ENCODE measurements at places on chromosomes 7 and 10.

- DNase-seq, result no peak
Measured at GRCh38 chr10:93775356-93775755, 17.6 kb downstream of the LGI1 start.

- DNase-seq, result no peak
Measured at GRCh38 chr7:158617737-158618128, 30.1 kb upstream of the PTPRN2 start.

GRCh38 chr10:103145860-103146466 is 47.1 kb downstream of the NT5C2 start:
- peak; percentile 63 for DNase-seq

DNA sequence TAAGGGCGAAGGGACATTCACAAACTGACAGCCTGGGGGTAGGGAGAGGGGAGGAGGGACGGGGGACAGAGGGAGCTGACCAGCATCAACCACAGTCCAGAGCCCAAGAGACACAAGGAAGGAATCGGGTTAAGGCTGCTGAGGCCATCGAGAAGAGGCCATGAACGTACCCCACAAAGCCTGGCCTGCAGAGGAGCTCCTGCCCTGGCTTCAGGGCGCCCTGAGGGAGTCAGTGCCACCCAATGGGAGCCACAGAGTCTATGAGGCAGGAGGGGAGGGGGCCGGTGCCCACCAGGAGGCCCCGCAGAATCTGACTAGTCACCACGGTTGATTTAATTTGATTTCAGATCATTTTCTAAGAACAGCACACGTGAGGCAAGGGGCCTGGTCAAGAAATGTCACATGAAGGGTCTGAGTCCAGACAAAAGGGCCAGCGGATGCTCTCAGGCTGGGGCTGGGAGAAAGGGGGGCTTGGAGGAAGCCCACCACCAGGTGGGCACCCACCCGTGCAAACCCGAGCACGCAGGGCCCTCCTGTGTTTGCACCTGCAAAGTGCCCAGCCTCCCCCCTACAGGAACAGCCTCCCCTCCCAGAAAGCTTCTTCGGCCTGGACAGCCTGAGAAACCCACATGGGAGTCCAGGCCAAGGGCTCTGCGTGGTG is 40.4 kb downstream of the CAMK2B start:
- no peak for DNase-seq

DNA sequence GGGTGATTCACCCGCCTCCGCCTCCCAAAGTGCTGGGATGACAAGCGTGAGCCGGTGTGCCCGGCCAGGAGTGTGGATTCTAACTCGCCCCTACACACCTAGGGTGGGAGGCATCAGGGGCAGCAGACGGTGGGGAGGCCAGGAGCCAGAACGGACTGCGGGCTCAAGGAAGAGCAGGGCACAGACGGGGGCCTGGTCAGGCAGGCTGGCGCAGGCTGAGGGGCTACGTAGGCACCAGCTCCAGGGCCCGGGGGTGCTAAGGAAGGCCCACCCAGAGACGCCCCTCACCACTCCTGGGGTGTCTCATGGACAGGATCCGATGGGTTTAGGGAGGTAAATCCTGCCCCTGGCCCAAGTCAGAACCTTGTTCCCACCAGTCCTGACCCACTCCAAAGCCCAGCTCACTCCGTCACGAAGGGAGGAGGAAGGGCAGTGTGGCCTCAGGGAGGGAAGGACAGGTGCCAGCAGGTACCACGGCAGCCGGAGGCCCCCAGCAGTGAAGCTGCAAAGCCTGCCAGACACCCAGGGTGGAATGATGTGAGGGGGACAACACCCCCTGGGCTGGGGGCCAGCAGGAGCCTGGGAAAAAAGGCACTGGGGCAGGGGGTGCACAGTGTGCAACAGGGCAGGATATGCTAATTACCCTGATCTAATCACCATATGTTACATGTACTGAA is 251.4 kb downstream of the MAD1L1 start:
- no peak for DNase-seq

DNA sequence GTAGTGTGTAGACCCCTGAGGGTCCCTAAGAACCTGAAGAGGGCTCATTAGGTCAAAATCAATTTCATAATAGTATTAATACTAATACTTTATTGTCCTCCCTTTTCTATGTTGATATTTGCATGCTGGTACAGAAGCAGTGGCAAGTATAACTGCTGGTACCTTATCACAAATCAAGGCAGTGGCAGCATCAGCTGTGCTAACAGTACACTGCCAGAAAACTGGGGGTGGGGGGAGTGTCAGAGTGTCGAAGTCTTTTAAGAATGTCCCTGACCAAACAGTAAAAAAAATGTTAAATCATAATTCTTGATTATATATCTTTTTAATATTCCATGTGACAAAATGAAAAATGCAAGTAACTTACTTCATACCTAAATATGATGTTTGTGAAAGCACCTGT is 716.9 kb downstream of the MAGI2 start:
- no peak for DNase-seq

DNA sequence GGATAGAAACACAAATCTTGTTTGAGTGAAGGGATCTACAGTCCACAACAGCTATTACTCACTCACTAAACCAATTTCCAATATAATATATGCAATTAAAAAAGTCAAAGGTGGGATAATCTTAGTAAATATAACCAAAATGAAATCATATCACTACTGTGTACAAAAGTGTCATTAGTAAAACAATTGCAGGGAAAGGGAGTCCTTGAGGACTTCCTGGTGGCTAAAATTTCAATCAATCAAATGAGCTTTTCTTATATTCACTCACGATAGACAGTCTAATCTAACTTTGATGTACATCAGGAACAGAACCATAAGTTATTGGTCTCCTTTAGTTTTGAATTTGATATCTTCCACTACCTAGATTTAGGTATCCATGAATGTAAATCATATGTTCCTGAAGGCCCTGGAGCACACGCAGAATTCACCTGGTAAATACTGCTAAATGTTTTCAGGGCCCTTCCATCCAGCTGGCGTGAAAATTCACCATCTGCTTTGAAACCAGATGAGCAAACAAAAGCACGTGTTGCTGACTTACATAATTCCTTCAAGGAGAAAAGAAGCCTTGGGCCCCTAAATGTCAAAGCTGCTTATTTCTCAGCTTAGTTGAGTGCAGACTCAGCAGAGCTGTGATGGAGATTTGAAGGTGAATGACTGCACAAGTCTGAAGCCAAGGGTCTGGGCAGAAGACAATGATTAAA is 159.3 kb upstream of the TMEM196 start:
- no peak for DNase-seq

GRCh38 chr10:117345143-117345542 is 30.1 kb downstream of the PDZD8 start:
- DNase-seq, result peak; percentile 93

DNA sequence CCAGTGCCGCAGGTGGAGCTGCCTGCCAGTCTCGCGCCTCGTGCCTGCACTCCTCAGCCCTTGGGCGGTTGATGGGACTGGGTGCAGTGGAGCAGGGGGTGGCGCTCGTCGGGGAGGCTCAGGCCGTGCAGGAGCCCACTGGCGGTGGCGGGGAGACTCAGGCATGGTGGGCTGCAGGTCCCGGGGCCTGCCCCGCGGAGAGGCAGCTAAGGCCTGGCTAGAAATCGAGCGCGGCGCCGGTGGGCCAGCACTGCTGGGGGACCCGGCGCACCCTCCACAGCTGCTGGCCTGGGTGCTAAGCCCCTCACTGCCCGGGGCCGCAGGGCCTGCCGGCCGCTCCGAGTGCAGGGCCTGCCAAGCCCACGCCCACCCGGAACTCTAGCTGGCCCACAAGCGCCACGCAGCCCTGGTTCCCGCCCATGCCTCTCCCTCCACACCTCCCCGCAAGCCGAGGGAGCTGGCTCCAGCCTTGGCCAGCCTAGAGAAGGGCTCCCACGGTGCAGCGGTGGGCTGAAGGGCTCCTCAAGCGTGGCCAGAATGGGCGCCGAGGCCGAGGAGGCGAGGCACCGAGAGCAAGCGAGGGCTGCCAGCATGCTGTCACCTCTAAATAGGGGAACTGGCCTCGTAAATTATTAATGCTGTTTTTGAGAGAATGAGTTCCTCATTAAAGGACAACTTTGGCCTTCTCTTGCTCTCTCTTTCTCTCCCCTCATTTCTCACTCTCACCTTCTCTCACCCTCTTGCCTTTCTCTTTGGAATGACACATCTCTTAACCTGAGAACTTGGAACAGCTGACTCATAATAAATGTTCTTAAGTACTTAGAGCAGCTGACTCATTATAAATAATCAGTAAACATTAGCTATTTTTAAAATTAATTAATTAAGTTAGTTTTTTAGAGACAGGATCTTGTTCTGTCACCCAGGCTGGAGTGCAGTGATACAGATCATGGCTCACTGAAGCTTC is 4.9 kb downstream of the ACADSB start:
- DNase-seq, result no peak

DNA sequence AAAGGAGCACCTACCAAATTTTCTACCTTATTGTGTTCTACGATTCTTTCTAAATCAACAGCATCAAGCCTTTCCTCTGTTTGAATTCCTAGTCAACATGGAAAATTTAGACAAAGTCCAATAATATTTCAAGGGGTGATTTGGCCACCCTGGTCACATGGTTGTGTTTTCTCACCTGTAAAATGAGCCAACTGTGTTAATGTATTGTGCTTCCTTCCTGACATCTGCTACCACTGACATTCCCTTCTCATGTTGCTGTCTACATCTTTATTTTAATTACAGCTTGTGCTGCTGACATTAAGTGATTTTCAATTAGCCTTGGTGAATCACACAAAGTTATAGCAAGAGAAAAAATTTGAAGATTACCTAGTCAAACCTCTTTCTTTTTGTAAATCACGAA is 83.0 kb upstream of the NPSR1 start:
- DNase-seq, result no peak

DNA sequence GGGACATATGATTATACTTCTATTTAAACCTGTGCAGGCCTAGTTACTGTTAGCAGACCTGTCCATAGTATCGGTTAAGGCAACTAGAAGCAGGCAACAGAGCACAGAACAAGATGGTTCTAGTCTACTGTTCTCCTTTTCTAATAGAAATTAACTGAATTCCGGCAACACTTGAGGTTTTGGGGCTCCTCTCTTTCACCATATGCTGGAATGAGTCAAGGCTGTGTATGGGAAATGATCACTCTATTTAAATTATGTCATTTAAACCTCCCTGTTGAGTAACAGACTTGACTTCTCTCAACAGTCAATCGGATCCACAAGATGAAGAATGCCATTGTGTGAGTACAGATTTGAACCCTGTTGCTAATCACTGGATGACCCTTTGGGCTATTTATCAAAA is 6.2 kb upstream of the OTUD1 start:
- no peak for DNase-seq

GRCh38 chr7:45435846-45436245 is 138.3 kb upstream of the ADCY1 start:
- DNase-seq, result no peak

- no peak for DNase-seq
Measured at GRCh38 chr10:67079126-67079525, 153.3 kb downstream of the LRRTM3 start.

- no peak for DNase-seq
Measured at GRCh38 chr7:37352974-37353948, 95.4 kb downstream of the ELMO1 start.

GRCh38 chr7:159155410-159155809 is 10.7 kb upstream of the VIPR2 start:
- no peak for DNase-seq

DNA sequence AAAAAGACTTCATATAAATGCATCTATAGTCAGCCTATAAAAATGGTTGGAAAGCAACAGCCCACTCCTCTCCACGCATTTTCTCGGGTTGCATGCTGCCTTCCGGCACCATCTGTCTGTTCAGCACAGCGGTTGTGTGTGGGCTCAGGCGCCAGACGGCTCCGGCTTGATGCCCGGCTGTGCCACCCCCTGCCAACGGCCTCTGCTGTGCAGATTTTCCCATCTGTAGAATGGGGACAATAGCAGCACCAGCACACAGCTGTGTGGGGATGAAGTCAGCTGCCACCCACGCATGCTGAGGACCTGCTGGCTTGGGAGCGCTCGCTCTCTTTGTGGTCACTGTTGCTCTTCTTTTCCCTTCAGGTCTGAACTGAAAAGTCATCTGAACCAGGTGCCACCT is 19.5 kb downstream of the PRKAG2 start:
- DNase-seq, result no peak

- no peak for DNase-seq
Measured at GRCh38 chr10:114638821-114639625, 19.1 kb downstream of the ABLIM1 start.

DNA sequence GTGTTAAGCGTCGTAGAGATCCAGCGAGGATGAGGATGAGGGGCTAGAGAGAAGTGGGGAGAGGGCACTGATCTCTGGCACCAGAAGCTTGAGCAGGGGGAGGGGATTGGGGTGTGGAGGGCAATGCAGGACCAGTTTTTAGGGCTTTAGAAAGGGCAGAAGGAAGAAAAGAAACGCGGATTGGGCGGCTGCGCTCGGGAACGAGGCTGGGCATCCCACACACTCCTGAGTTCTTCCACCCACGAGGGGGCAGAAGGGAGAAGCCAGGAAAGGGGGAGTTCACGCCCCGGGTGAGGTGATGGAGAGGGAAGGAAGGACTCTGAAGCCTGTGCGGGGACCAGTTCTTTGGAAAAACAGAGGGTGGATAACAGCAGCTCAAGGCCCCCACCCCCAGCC is 6.1 kb upstream of the VGF start:
- peak; percentile 45 for DNase-seq

GRCh38 chr10:121243609-121244241 is 354.5 kb downstream of the FGFR2 start:
- peak; percentile 5 for DNase-seq

GRCh38 chr7:143892527-143893300 is 9.3 kb downstream of the TCAF1 start:
- peak; percentile 86 for DNase-seq

DNA sequence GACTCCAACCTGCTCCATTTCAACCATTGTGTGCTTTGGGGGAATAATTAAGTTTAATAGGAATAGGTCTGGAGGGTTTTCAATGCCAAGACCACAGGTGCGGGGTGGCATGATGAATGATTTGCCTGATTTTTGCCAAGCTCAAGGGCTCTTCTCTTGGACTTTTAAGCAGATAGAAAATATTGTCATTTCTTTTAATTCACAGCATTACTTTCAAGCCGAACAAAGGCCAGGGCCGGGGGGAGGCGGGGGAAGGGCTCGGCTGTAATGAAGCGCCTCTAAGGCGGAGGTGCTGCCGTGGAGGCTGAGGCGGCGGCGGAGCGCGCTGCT is 6.5 kb downstream of the PTF1A start:
- no peak for DNase-seq

GRCh38 chr10:56351909-56352630 is 9.0 kb downstream of the ZWINT start:
- DNase-seq, result no peak
